ENCODE measurements at places on chromosomes 5 and 9.

- DNase-seq: peak; percentile 18
Observed at GRCh38 chr9:133619791-133620190, 10.6 kb upstream of the FAM163B start.

- DNase-seq: no peak
Observed at GRCh38 chr5:74993743-74994142, 58.6 kb downstream of the GCNT4 start.

DNA sequence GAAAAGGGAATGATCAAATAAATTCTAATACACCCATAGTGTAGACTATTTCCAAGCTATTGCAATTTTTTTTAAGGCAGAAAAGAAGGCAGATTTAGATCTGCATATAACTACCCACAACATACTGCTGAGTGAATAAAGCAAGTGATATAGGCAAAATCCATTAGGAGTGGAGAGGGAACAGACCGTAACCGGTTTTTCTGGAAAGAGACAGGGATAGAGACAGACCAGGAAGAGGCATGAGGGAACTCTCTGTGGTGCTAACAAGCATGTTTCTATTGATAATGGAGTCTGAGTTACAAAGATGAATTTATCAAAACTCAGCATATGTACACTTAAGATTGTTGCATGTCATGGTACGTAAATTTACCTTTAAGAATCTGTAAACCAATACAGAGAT is 14.5 kb downstream of the ZDHHC21 start:
- DNase-seq: no peak

DNA sequence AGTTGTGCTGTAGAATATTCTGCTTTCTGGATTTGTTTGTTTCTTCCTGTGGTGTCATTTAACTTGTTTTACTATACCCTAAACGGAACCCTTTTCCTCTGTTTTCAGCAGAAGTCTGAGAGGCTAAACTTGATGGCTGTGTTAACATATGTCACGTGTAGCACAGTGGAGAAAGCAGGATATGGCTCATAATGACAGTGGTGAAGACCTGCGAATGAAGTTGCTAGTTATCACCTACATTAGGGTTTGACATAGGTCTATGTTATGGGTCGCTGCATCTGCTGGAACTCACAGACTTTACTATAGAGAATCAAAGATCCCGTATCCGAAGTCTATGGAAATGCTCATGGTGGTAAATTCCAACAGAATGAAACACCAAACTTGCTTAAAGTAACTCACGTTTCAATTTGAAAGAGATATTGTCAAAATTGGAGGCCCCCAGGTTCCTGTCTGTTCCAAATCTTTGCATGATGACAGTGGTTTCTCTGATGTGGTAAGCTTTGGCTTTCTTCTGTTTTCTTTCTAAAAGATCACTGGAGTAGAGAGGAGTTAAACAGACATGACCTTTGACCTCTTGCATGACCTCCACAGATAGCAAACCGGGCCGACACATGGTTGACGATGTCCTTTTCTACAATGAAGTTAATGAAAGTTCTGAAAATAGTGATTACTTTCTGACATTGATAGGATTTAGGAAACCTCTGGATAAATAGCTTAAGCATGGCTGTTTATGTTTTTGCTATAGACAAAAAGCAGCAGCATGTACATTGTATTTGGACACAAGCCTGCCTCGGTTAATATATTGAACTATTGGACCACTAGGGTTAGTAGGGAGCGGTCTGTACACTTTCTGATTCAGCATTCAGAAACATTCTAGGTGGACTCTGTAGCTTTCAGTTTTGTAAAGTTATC is 3.1 kb upstream of the CATSPER3 start:
- no peak for DNase-seq

DNA sequence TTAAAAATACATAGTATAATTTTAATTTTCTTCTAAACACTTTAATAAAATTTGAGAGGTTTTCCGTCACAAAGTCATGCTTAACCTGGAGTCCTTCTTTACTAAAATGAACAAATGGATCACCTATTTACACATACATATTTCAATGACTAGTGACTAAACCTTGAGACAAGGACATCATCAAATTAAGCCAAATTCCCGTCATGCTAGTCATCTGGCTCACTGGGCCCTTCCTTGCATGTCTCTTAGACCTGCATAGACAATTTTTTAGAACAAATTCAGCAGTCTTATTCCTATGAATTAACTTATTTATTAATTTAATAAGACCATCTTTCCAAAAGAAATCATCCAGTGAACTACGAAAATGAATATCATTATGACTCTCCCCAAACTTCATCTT is 26.6 kb downstream of the ERAP2 start:
- DNase-seq: no peak

DNA sequence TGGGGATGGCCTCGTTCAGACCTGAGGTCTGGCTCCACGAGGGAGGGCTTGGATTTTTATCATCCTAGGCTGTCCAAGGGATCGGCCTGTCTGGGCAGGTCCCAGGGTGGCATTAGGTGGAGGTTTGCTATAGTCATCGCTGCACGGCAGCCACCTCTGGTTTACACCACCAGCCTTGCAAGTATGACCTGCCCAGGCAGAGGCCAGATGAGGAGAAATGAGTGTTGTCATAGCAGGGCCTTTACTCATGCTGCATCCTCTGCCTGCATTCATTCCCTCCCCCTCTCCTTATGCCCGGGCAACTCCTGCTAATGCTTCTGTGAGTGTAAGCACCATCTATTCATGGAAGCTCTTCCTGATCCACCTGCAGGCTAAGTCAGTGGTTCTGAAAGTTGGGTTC is 15.3 kb upstream of the NDST1 start:
- no peak for DNase-seq

- no peak for DNase-seq
Observed at GRCh38 chr5:65307088-65307487, 174.6 kb downstream of the ADAMTS6 start.

- no peak for DNase-seq
Observed at GRCh38 chr5:139183502-139183901, 14.7 kb downstream of the SIL1 start.

GRCh38 chr9:97484134-97484533 is 17.3 kb upstream of the TMOD1 start:
- no peak for DNase-seq

- DNase-seq: no peak
Observed at GRCh38 chr9:27189426-27189825, 80.4 kb downstream of the TEK start.

- DNase-seq: no peak
Observed at GRCh38 chr5:56456002-56456401, 222.9 kb upstream of the ANKRD55 start.

GRCh38 chr9:119368681-119369581 is at the start of gene BRINP1:
BRINP1 (minus strand) TSS chr9:119369435; CDS start chr9:119313355, 56,080 bp downstream.
- no peak for DNase-seq

DNA sequence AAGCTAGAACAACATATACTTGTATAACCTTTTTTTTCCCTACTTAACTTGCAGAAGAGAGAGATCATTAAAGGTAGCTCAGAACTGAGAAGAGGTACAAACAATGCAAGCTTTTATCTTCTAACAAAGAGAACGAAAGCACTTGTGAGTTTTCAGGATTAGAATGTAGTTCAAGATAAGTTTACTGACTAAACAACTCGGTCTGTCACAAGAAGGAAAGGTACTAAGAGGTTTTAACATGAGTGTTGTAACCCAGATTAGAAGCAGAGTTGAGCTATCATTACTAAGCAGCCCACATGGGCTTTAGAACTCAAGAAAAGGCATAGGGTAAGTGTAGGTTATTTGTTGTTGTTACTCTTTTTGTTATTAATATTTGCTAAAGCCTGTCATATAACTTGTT is 25.2 kb downstream of the GIN1 start:
- DNase-seq: no peak

- no peak for DNase-seq
Observed at GRCh38 chr5:93925321-93925720, 183.9 kb upstream of the POU5F2 start.

GRCh38 chr9:113302792-113303418 is at the start of gene RNF183:
RNF183 (minus strand) TSS chr9:113303376; CDS start chr9:113298184, 5,192 bp downstream.
- DNase-seq: no peak

DNA sequence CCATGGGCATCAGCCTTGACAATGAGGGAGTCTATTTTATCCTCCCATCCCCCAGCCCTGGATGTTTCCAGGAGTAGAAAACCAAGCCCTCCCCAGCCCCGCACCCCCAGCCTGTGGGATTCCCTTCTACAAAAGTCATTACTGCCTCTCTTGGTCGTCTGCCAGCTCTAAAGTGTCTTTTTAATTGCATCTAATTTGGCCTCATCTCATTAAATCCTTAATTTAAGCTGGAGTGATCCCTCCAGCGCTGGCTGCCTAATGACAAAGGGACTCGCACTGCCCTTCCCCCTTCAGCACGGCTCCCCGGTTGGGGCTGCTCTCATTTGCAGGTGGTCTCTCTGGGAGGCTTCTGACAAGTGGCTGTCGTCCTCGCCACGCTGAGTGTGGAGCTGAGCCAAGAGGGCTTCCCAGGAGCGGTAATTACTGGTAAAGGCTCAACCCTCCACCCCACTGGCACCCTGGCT is 107.9 kb upstream of the ALDH1B1 start:
- DNase-seq: no peak

DNA sequence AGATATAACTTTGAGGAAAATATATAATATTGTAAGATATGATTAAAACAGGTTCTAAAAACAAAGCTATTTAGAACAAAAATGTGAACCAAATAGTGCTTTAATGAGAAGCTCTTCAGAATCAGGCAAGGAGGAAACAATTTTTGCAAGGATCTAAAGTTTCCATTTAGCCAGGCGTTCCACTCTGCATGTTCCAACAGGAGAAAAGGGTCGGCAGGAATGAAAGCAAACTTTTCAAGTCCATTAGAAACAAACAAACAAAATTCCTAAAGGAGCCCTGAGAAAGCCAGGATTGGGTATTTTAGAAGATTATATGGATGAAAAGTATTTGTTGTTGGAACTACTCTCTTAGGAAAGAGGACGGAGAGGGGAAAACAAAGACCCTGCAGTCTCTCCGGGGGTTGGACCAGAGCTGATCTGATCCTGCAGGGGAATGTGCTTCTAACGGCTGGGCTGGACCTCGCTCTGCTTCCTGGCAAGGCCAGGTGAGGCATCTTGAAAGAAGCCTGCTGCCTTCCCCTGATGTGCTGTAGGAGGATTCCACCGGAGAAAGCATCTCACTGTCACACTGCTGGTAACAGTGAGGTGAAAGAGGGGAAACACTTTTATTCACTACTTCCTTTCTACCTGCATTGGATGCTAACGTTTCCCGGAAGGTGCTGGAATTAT is 94.6 kb downstream of the PRRT1B start:
- no peak for DNase-seq

DNA sequence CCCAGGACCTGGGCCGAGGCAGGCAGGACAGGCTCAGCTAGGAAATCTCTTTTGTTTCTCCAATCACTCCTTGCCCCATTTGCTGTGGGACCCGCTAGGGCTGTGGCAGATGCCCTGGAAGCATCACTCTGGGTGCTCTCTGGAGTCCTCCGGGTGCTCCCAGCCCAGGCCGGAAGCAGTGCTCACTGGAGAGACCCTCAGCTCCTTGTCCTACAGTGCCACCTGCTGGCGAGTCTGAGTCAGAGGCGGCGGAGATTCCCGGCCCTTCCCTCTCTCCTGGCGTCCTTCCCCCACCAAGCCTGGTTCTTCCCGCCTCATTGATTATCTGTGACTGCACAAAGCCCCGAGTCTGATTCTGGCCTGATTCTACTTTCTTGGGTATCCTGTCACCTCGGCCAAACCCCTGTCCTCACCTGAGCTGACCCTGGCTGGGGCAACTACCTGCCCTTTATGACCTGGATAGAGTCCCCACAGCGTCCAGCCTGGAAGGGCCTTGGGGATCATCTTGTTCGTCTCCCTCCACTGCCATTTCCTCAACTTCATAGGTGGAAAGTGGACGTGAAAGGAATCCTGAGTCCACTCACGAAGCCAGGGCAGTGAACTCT is 7.3 kb upstream of the BARHL1 start:
- peak; percentile 28 for DNase-seq

- no peak for DNase-seq
Observed at GRCh38 chr5:178320281-178320855, 87.8 kb upstream of the PHYKPL start.

DNA sequence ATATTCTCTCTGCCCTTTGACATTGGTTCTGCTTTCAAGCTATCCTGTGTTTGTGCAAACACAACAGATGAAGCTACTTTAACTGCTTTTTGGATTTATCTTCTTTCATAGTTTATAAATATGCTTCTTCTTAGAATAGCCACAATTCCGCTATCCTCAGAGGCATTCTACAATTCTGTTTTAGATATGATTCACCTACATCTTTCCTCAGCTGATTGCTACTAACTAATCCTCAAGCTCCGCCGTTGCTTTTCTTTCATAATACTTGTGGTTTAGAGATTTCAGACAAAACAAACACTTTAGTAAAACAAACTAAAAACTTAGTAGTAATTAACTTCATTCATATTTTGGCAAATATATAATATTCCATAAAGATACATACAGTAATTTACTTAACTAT is 52.5 kb downstream of the ECPAS start:
- no peak for DNase-seq

DNA sequence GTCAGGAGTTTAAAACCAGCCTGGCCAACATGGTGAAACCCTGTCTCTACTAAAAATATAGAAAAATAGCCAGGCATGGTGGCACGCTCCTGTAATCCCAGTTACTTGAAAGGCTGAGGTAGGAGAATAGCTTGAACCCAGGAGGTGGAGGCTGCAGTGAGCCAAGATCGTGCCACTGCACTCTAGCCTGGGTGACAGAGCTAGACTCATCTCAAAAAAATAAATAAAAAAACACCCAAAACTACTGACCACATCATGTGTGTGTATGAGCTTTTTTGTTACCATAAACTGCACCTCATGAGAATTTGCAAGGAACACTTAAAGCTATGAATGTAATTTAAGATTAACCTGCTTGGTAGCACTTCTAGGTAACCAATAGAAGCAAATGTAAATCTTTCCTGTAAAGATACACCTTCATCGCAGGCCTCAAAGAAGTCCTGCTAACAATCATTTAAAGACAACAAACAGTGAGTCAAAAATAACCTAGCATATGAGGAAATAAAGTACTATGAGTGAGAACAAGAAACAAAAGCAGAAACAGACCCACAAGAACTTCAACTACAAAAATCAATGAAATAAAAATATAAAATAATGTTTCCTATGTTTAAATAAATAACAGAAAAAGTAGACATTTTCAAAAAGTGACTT is 13.0 kb downstream of the SLC38A9 start:
- no peak for DNase-seq

GRCh38 chr5:53381-54174 is 38.4 kb upstream of the PLEKHG4B start:
- DNase-seq: no peak

- no peak for DNase-seq
Observed at GRCh38 chr5:11622785-11623184, 281.5 kb downstream of the CTNND2 start.

DNA sequence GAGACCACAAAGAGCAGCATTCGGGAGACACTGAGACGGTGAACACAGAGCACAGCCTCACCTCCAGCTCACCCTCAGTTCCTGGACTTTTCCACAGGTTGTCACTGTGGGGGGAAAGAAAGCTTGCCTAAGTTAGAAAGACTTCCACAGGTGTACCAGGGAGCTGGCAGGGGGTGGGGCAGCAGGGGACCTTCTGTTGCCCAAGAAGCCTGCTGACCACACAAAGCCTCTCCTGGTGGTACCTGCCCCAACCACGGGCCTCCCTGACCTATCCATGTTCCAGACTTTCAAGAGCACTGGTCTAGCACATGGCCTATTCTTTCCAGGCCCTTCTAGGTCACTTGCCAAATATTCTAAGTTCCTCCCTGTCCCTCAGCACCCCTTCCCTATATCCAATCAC is 550.8 kb downstream of the BNC2 start:
- DNase-seq: no peak
